EH (cell line): ENCODE measurements at places on chromosomes 7 and 10.

- no peak for DNase-seq
These were observed 92.2 kb upstream of the AKR1E2 start for GRCh38 chr10:4733843-4734224.

- DNase-seq: no peak
These were observed 519.1 kb upstream of the AKR1E2 start for GRCh38 chr10:4306871-4307270.

DNA sequence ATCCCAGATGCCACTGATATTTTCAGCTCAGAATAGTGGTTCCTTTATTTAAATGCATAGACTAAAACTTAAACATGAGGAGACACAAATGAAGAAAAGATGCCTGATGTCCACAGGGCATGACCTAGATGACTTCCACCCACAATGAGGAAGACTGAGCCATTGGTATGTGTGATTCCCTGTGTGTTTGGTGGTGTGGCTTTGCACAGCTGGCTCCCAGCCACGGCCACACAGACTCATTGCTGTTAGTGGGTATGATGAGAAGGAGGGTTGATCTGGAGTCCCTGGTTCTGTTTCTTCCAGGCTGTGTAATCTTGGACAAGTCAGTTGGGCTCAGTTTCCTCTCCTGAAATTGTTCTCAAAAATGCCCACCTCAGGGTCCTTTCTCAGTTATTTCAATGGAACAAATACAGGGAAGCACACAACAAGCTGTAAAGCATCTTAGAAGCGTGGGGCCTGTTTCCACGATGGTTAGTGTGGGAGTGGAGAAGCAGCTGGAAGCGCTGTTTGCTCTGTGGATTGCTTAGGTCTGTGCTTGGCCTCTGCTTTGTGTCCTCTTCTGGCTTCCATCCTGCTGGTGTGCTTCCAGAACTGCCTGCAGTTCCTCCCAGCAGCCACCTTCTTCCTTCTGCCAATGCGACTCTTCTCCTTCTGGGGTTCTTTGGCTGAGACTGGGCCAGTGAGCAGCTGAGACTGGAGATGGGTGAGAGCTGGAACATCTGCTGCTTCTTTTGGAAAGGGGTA lies 303.7 kb downstream of the BMPER start:
- peak; percentile 32 for DNase-seq

DNA sequence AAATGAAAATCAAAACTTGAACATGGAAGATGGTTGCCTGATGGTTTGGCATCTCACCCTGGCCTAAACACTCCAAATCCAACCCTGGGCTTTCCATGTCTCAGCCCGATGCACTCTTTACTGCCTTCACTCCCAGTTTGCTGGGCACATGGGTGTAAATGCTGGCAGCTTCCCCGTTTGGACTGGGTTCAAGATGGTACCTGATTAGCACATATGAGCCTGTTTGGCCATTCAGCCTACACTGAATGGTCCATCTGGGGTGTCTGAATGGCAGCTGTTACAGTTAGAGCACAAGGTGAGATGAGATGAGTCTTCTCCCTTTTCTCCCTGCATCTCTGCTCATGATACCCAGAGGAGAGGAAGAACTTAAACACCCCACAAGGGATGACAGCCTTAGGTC lies 37.1 kb downstream of the ATXN7L1 start:
- no peak for DNase-seq

GRCh38 chr7:130492523-130493274 lies 814 bp downstream of the MEST start:
- peak; percentile 6 for DNase-seq

GRCh38 chr7:17094963-17095574 lies 203.4 kb upstream of the AHR start:
- peak; percentile 99 for DNase-seq

DNA sequence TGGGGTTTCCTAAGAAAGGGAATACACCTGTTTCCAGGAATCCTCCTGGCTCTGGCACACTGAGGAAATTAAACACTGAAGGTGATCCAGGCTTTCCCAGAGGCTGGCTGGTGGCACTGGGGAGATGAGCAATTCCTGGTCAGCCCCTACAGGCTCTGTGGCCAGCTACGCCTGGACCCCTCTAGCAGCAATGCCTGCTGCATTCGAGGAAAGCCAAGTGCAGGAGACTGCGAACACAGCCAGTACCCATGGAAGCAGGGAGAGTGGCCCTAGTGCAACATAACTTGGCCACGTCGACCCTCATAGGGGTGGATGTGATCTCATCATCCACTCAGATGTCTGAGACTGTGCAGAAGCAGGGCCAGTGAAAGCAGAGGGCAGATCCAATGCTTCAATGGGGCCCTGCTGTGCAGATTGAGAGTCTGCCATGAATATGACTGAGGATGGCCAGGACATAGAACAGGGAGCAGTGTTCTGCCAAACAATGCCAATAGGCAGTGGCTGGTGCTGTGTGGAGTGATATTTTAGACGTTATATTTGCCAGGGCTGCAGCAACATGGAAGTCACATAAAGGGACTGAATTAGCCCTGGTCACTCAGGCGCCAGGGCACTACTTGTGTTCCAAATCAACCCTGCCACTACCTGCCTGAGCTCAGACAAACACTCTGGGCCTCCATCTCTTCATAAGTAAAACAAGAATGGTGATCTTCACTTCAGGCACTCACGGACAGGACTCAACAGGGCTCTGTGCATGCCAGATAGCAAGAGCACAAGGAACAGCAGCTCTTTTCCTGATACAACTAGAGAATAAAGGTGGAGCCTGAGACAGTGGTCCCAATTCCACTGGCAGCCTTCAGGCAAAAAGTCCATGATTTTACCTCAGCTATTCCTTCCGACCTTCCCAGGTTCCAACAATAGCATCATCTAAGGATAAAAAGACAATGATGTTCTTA lies 2.4 kb downstream of the ZNF488 start:
- DNase-seq: no peak

- no peak for DNase-seq
These were observed 28.0 kb downstream of the RSU1 start for GRCh38 chr10:16789261-16789660.

DNA sequence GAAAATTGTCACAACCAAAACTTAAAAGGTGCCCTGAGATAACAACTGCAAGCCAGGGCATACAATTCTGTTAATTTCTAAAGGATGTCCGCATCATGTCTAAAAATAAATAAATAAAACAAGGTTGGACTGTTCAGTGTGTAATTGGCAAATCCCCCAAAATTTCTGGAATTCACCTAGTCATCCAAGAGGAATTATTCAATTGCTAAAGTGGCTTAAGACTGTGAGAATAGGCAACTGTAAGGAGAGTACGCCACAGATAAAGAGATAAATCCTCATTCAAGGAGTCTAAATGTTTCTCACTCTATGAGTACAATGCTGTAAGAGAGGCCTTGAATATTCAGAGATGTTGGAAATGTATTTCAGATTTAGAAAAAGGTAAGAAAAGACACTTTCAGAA lies 37.2 kb downstream of the PIK3AP1 start:
- DNase-seq: peak; percentile 93

GRCh38 chr10:51074238-51075028 lies at the start of gene PRKG1:
PRKG1 (plus strand) TSS chr10:51074487.
- DNase-seq: peak; percentile 90

- peak; percentile 52 for DNase-seq
These were observed 182.6 kb upstream of the TMEM106B start for GRCh38 chr7:12028508-12028907.

- no peak for DNase-seq
These were observed 121.5 kb downstream of the TWIST1 start for GRCh38 chr7:18995811-18996426.

GRCh38 chr10:133445268-133445732 lies 8.4 kb upstream of the SCART1 start:
- DNase-seq: no peak

- no peak for DNase-seq
These were observed 139.1 kb downstream of the TRIL start for GRCh38 chr7:28818996-28819395.

- DNase-seq: no peak
These were observed 182.2 kb downstream of the ST7 start for GRCh38 chr7:117135553-117135891.

GRCh38 chr7:143257501-143257900 lies 5.7 kb upstream of the GSTK1 start:
- DNase-seq: peak; percentile 25

GRCh38 chr7:159118197-159118595 lies 26.5 kb downstream of the VIPR2 start:
- DNase-seq: no peak

- peak; percentile 52 for DNase-seq
These were observed 45.4 kb downstream of the VIM start for GRCh38 chr10:17273403-17273802.

DNA sequence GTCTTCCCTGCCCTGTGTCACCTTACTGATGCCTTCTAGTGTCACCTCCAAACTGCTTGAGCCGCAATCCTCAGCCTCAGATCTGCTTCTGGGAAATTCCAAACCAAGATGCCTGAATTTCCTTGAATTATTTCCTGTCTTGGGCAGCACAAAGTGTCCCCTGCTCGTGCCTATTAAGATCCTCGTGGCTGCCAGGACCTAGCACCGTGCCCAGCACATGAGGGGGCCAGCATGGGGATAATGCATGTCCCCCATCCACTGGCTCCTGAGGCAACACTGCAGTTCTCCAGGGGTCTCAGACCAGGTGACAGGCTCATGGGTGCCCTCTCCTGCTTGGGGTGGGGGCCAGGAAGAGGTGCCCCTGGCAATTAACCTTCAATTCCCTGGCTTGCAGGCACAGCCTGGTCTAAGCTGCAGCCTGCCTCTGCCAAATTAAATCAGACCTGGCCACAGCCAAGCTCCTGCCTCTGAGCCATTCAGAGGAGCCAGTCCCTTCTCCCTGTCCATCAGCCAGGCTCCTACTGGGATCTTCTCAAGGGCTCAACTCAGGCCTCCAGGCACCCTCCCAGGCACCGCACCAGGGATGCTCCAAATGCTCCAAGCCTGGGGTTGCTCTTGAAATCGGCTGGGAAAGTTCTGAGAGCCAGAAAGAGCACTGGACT lies 146.6 kb downstream of the SH3PXD2A start:
- DNase-seq: no peak

GRCh38 chr10:97511711-97512440 lies 13.2 kb downstream of the UBTD1 start:
- DNase-seq: no peak

GRCh38 chr10:5528989-5529701 lies 4.4 kb downstream of the CALML3 start:
- no peak for DNase-seq

- no peak for DNase-seq
These were observed 13.4 kb downstream of the HIP1 start for GRCh38 chr7:75725306-75725705.

GRCh38 chr7:150514748-150515222 lies at the start of gene GIMAP7:
GIMAP7 (plus strand) TSS chr7:150514872; CDS start chr7:150519975, 5,103 bp downstream.
- no peak for DNase-seq

DNA sequence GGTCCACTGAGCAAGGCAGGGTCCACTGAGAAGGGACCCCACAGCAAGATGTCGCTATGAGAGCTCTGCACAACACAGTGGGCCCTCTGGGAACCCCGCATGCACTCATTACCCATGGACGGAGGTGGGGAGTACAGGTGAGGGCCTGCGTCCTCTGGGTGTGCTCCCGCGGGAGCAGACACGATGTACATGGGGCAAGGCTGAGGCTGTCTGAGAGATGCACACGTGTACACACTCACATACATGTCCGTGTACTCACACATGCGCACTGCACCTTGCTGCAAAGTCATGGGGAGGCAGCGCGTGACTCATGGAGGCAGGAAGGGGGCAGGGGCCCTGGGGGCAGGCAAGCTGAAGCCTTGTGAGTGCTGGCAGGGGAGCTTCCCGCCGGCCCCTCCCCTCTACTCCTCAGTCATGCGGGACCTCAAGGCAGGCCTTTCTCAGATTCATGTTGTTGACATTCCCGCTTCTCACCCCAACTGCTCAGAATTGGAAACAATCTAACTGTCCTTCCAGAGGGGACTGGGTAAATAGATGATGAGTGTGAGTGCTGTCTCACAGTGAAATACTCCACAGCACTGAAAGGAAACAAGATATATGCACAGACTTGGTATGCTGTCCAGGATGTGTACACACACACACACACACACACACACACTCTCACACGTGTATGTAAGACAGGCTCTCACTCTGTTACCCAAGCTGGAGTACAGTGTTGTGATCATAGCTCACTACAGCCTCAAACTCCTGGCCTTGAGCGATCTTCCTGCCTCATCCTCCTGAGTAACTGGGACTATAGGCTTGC lies 40.0 kb downstream of the GOLGA7B start:
- peak; percentile 70 for DNase-seq

DNA sequence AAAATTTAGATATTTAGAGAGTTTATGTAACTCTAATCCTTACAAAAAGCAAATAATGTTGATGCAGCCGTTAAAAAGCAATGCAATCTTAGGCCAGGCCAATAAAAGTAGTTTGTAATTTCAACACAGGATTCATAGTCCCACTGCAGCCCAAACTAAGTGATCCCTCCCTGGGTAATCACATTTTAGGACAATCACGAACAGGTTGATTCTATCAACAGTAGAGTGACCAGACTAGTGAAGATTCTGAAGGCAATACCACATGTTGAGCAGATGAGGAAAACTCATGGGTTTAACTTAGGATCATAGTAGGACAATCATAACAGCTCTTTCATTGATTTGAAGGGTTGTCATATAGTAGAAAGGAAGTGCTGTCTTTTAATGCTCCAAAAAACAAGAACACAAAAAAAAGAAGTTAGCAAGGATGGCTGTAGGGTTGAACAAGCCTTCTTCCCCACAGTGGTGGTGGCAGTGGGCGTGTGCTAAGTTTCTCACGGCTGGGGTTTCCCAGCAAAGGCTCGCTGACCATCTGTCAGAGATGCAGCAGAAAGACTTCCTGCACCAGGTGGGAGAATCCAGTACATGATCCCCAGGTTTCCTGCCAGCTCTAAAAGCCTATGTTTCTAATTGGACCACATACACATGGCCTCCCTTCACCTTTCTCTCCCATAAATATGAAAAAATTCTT lies 212.2 kb downstream of the CHRM2 start:
- peak; percentile 18 for DNase-seq

- no peak for DNase-seq
These were observed 532.5 kb upstream of the C7orf33 start for GRCh38 chr7:148058092-148058491.

- DNase-seq: no peak
These were observed 44.8 kb downstream of the JAZF1 start for GRCh38 chr7:28135760-28136159.

DNA sequence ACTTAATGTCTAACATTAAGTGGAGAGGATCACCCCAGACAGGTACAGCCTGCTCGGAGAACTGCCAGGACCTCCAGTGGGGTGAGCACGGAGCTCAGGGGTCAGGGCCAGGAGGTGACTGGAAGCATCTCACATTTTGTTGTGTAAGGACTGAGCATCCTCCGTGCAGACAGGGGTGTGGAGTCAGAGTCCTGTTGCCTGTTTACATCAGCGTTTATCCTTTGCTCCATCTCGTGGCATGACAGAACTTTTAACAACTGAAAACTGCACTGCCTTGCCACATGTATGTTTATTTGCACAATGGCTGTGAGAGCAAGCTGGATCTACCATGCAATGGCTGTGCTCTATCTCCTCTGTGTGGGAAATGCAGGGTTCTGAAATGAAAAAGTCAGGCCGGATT lies 175.4 kb upstream of the AKR1E2 start:
- DNase-seq: peak; percentile 72

DNA sequence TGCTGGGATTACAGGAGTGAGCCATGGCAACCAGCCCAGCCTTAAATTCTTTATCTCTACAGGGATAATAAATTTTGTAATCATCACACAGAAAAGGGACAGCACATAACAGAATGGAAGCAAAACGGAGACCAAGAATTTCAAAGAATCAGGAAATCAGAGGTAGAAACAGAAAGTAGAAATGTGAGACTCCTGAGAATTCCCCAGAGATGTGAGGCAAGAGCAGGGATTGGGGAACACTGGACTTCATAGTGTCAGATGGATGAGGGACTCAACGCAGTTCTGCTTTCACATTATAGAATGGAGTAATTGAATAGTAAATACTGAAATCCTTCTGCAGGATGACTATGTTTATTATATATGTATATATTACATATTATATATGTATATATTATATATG lies 52.5 kb upstream of the MPP7 start:
- DNase-seq: no peak
